ENCODE measurements at places on chromosomes 5 and 9. TPM values are rescaled to one million over a fixed set of nuclear protein-coding genes. Genes with fewer than 3 reads are reported as not detected.

The NEURL1B gene
- 11.7 TPM for total RNA-seq

The TUSC1 gene
- not detected for total RNA-seq

The LHX3 gene
- not detected for total RNA-seq

The DPP7 gene
- 149 TPM for total RNA-seq

The ROPN1L gene
- 0.45 TPM for total RNA-seq

GRCh38 chr5:7464182-7464581 is 68.2 kb downstream of the ADCY2 start:
- no peaks in the 10 kb centered on the region for H3K36me3 ChIP-seq
- no peak overlapping the region for H3K27ac ChIP-seq
- H3K27me3 ChIP-seq, result peaks cover 2% of the 10 kb centered on the region

DNA sequence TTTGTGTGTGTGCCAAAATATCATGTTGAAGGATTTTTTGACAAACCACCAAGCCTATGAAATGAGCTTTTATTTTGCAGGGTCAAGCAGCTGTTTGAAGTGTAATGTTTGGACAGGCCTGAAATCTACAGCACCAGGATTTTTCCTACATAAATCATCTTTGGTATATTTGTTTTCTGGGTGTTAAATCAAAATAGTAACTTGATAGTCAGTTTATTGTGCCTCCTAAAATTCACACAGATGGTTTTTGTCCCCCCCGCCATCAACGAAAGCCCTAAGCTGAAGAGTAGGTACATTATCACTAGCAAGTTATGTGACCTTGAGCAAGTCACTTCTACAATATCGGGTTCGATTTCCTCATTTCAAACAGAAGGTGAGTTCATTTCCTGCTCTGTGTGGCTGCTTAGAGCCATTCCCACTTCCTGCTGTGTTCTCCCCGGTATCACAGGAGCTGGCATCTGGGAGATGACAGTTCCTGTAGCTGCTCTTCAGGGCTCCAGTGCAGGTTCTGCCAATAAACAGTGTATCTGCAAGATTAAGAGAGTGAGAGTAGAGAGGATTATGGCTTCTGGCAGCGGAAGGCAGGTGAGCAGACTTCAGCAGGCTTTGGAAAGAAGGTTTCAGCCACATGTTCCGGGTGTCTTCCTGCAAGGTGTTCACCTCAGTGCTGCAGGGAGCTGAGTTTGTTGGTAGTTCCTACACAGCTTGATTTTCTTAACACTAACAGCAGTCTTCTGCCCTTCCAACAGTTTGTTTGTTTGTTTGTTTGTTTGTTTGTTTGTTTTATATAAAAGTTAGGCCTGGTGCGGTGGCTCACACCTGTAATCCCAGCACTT is 48.4 kb upstream of the GNE start:
- H3K27ac ChIP-seq, result no peak overlapping the region
- H3K36me3 ChIP-seq, result no peaks in the 10 kb centered on the region
- peaks cover 18% of the 10 kb centered on the region for H3K4me1 ChIP-seq

DNA sequence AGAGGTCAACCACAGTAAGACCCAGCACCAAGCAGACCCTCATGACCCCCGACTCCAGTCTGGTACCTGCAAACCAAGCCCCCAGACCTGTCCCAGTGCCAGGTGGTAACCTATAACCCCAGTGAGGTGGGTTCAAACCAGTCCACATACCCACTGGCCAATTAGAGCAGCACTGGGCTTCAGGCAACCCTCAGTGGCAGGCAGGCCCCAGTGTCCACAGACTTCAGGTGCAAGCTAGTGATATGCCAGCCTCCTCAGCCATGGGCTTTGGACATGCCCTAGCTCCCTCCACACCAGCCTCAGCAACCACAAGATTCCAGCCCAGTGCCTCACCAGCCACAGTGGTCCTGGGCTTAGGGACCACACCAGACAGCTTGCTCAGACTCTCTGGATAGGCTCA is 276.6 kb downstream of the DTWD2 start:
- no peaks in the 10 kb centered on the region for H3K27me3 ChIP-seq
- H3K4me1 ChIP-seq, result no peaks in the 10 kb centered on the region
- DNase-seq, result no peak
- peaks cover 7% of the 10 kb centered on the region for H3K36me3 ChIP-seq
- no peak overlapping the region for H3K27ac ChIP-seq

- H3K27me3 ChIP-seq, result no peaks in the 10 kb centered on the region
- no peaks in the 10 kb centered on the region for H3K36me3 ChIP-seq
- no peak for DNase-seq
- no peak overlapping the region for H3K27ac ChIP-seq
- peaks cover 14% of the 10 kb centered on the region for H3K4me1 ChIP-seq
These were observed 88.7 kb downstream of the GLIS3 start for GRCh38 chr9:4211032-4211725.

GRCh38 chr5:103283869-103284268 is 25.3 kb downstream of the MACIR start:
- DNase-seq, result no peak
- peaks cover 4% of the 10 kb centered on the region for H3K4me1 ChIP-seq
- H3K4me3 ChIP-seq, result no peak overlapping the region
- no peaks in the 10 kb centered on the region for H3K27me3 ChIP-seq
- no peaks in the 10 kb centered on the region for H3K36me3 ChIP-seq
- no peak overlapping the region for H3K27ac ChIP-seq

DNA sequence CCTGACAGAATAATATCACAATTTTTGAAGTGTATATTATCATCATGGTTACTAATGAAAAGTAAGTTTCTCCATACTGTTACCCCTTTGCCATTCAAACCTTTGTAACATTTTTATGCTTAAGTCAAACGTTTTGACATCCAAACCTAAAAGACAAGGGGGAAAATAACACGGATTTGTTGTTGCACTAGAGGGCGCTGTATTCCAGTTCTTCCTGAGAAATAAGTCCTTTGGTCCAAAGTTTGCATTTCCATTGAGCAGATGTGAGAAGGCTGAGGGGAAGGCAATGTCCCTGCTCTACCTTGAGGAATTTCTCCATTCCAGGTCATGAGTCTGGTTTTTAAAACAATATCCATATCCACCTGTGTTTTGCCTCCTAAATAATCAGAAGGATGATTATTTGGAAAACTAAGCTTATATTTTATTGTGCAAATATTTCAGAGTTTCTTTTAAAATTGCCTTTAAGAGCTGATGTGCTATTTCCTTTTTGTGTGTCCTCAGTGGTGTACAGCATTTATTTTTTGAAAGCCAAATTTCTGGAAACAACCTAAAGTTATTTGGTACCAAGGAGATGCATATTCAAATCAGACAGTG is 9.7 kb downstream of the LECT2 start:
- H3K4me1 ChIP-seq, result peaks cover 8% of the 10 kb centered on the region
- no peaks in the 10 kb centered on the region for H3K36me3 ChIP-seq

DNA sequence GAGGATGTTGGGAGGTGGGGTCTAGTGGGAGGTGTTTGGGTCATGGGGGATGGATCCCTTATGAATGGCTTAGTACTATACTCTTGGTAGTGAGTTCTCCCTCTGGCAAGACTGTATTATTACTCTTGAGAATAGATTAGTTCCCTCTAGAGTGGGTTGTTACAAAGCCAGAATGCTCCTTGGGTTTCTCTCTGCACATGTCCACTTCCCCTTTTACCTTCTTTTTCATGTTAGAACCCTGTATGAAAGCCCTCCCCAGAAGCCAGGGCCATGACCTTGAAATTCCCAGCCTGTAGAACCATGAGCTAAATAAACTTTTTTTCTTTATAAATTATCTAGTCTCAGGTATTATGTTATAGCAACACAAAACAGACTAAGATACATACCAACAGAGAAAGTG is 31.1 kb downstream of the SLC24A2 start:
- no peaks in the 10 kb centered on the region for H3K36me3 ChIP-seq
- H3K4me1 ChIP-seq, result peaks cover 7% of the 10 kb centered on the region
- H3K27ac ChIP-seq, result no peak overlapping the region

- peaks cover 8% of the 10 kb centered on the region for H3K36me3 ChIP-seq
- no peak overlapping the region for H3K27ac ChIP-seq
- no peaks in the 10 kb centered on the region for H3K27me3 ChIP-seq
- DNase-seq, result no peak
- peaks cover 4% of the 10 kb centered on the region for H3K4me1 ChIP-seq
- no peak overlapping the region for H3K4me3 ChIP-seq
These were observed 19.2 kb upstream of the EXOC3 start for GRCh38 chr5:423626-424261.

DNA sequence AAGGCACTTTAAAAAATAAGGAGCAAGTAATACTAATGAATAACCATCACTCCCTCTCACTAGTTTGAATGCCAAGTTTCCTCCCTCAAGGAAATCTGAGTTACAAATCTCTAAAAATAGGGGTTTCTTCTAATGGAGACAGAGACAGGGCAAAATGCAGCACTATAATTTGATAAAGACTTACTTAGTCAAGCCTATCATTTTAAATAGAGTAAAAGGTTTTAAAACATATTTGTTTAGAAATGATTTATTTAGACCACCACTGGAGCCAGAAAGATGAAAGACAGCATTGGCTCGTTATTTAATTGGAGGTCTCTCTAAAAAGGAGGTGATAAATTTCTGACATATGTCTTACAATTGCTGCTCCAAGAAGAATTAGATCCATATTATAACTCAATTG is 228.7 kb downstream of the TLE1 start:
- no peak overlapping the region for H3K4me3 ChIP-seq
- H3K27me3 ChIP-seq, result no peaks in the 10 kb centered on the region
- H3K27ac ChIP-seq, result no peak overlapping the region
- DNase-seq, result no peak
- no peaks in the 10 kb centered on the region for H3K36me3 ChIP-seq
- peaks cover 27% of the 10 kb centered on the region for H3K4me1 ChIP-seq

GRCh38 chr9:78519786-78520185 is 222.9 kb downstream of the PSAT1 start:
- H3K4me3 ChIP-seq, result no peak overlapping the region
- no peaks in the 10 kb centered on the region for H3K4me1 ChIP-seq
- no peaks in the 10 kb centered on the region for H3K27me3 ChIP-seq
- H3K27ac ChIP-seq, result no peak overlapping the region
- no peak for DNase-seq

GRCh38 chr5:88680253-88681132 is 202.5 kb downstream of the MEF2C start:
- H3K4me3 ChIP-seq, result no peak overlapping the region
- peaks cover 9% of the 10 kb centered on the region for H3K4me1 ChIP-seq
- peak; percentile 80 for DNase-seq
- H3K27me3 ChIP-seq, result peaks cover 98% of the 10 kb centered on the region

- peaks cover 12% of the 10 kb centered on the region for H3K36me3 ChIP-seq
- no peaks in the 10 kb centered on the region for H3K27me3 ChIP-seq
- no peak overlapping the region for H3K4me3 ChIP-seq
- peaks cover 38% of the 10 kb centered on the region for H3K4me1 ChIP-seq
- no peak overlapping the region for H3K27ac ChIP-seq
These were observed 38.4 kb downstream of the TLE4 start for GRCh38 chr9:79610019-79610631.

DNA sequence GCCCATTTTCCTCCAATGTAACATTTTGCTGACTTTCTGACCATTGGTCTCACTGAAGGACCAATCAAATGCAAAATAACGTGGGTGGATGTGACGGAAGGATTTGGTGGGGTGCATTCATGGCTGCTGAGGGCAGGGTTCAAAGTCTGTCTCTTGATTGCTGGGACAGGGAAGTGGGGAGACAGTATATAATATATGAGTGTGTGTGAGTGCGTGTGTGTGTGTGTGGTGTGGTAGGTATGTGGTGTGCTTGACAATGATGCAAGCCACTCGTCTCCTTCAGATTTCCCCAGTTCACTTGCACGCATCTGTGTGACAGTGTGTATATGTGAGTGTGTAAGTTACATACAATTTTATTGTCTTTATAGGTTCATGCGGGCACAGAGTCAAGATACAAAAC is 477.3 kb downstream of the DIRAS2 start:
- H3K36me3 ChIP-seq, result no peaks in the 10 kb centered on the region
- H3K27me3 ChIP-seq, result peaks cover 9% of the 10 kb centered on the region
- no peak for DNase-seq
- no peak overlapping the region for H3K4me3 ChIP-seq
- peaks cover 4% of the 10 kb centered on the region for H3K4me1 ChIP-seq
- H3K27ac ChIP-seq, result no peak overlapping the region

DNA sequence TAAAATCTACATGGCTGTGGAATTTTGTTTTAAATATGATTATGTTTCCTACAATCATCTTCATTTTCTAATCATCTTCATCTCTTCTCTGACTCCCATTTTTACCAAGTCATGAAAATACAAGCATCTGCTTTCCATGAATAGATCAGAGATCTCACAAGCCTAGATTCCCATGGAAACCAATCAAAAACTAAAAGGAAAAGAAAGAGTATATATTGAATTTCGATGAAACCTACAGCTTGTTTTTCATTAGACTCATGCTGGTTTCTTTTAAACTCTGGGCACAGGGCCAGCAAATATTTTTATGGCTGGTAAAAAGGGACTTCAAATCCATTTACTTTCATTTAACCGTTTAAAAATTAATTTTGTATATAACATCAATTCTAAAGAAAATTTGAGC is 51.2 kb downstream of the INVS start:
- H3K4me1 ChIP-seq, result peaks cover 25% of the 10 kb centered on the region
- no peaks in the 10 kb centered on the region for H3K36me3 ChIP-seq
- H3K27me3 ChIP-seq, result no peaks in the 10 kb centered on the region
- no peak overlapping the region for H3K4me3 ChIP-seq
- no peak for DNase-seq
- H3K27ac ChIP-seq, result peak overlapping the region; percentile 36

DNA sequence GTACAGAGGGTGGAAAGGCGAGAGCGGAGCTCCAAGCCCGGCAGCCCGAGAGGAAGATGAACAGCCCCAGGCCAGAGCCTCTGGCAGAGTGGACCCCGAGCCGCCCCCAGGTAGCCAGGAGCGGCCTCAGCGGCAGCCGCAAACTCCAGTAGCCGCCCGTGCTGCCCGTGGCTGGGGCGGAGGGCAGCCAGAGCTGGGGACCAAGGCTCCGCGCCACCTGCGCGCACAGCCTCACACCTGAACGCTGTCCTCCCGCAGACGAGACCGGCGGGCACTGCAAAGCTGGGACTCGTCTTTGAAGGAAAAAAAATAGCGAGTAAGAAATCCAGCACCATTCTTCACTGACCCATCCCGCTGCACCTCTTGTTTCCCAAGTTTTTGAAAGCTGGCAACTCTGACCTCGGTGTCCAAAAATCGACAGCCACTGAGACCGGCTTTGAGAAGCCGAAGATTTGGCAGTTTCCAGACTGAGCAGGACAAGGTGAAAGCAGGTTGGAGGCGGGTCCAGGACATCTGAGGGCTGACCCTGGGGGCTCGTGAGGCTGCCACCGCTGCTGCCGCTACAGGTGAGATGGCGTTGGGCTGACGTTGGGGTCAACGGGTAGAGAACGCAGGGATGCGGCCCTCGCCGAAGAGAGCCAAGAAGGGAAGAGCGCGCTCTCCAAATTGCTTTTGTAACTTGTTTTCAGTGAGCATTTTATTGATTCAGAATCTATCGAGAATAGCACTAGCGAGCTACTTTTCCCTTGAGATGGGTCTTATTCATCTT is at the start of gene PTGER4:
Gene PTGER4, plus strand, starts transcription at position 3 of the 769 bp plus-strand sequence. CDS start 1,079 bp downstream, outside the sequence.
- H3K4me1 ChIP-seq, result peaks cover 62% of the 10 kb centered on the region
- peak within 1 kb of the TSS; percentile 75 for H3K4me3 ChIP-seq
- peaks cover 29% of the 10 kb centered on the region for H3K27me3 ChIP-seq
- peaks cover 3% of the 10 kb centered on the region for H3K36me3 ChIP-seq

GRCh38 chr9:105637787-105638395 is 24.4 kb upstream of the TAL2 start:
- no peaks in the 10 kb centered on the region for H3K4me1 ChIP-seq
- no peak overlapping the region for H3K27ac ChIP-seq
- peaks cover 24% of the 10 kb centered on the region for H3K36me3 ChIP-seq
- H3K4me3 ChIP-seq, result no peak overlapping the region

Data from mesothelial cell of epicardium (in vitro differentiated cells).